Mucosa of descending colon (tissue), 3 donors: ENCODE measurements at places on chromosomes 3 and 15.

DNA sequence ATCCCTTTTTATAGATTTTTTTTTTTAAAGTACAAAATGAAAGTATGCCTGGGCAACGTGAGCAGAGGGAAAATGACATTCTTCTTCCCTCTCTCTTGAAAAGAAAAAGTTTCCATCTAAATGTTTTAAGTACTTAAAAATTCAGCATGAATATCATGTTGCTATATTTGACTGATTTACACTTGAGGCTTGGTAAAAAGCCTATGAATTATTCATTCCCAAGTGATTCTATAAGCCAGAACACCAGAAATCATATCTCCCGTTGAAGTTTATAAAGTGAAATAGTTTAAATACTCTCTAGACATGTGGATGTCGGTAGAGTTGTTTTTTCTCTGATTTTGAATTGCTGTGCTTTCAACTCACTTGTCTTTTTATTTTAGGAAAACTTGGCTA lies 276.2 kb upstream of the RARB start:
- DNase-seq = no peak

GRCh38 chr3:131543714-131544113 lies 40.9 kb upstream of the MRPL3 start:
- peak; percentile 41 for DNase-seq

DNA sequence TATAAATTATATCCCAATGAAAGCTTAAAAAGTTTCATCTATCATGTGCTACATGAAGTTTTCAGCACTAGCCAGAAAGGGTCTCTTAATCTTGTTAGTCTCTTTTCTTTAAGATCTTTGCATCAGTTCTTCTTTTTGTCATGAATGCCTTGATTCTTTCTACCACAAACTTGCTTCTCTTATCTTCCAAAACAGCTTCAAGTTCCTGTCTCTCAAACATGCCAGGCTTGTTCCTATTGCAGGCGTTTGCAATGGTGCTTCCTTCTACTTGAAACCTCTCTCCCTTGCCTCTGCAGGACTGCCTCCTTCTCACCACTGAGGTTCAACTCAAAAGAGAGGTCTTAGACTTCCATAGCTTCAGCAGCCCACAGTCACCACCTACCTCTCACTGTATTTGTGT lies 104.3 kb upstream of the FRMD4B start:
- no peak for DNase-seq

DNA sequence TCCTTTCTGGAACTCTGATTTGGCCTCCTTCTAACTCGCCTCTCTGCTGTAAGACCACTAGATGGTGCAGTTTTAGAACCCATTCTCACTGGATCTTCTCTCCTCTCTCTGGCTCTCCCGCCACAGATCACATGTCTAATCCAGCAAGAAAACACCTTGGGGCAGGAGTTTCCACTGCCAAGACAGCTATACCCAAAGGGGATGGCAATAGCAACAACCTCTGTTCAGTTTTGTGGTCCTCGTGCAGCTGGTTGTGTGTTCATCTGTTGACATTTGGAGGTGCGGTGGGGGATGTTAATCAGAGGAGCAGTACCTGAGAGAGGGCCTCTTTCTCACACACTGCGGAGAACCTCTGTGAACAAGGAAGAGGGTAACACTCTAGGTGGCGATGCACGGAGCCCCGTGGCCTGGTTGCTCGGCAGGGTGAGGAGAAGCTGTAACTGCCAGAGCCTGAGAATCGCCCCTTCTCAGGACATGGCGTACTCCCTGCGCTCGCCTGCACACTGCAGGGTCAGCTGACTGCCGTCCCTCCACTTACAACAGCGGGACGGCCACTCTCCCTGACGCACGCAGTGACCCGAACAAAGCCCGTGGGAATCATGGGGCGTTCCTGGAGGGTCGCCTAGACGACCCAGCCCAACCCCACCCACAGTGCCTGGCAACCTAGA lies at the start of gene TEX55:
TSS of gene TEX55 (plus strand) at position 666 of the 668 bp plus-strand sequence. CDS start 25 bp downstream, outside the sequence.
- no peak for DNase-seq

- no peak for DNase-seq
Measured at GRCh38 chr3:149180057-149180573, 41.5 kb downstream of the CP start.

DNA sequence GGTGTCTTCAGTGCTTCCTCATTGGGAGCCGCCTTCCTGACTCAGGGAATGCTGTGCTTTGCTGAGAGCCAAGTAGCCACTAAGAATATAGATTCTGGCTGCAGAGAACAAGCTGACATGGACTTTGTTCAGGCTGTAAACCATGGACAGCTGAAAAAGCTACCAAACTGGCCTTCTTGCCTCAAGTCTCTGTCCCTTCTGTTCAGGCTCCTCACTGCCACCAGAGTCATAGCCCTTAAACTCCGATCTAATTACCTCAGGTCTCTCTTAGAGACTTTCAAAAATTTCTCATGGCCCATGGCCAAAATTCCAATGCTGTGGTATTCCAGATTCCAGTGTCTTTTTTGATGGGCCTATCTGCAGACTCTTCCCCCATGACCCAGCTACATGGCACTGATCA lies 19.4 kb upstream of the PTX3 start:
- no peak for DNase-seq

DNA sequence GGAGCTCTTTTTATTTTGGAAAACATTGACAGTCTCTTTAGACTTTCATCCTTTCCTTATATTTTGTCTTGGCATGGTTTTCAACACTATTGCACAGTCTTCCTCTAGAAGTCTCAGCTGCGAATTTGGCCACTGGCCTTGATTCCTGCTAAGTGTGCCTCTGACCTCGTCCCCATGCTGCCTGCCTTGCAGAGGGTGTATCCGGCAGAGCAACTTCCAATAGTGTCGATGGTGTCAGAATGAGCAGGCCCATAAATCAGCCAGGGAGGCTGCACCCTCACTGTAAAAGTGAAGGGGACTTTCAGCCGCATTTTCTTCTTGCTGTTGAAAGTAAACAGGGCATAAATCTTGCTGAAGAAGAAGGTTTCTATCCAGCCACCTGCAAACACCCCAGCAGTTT lies 336.7 kb upstream of the TRIM42 start:
- no peak for DNase-seq

DNA sequence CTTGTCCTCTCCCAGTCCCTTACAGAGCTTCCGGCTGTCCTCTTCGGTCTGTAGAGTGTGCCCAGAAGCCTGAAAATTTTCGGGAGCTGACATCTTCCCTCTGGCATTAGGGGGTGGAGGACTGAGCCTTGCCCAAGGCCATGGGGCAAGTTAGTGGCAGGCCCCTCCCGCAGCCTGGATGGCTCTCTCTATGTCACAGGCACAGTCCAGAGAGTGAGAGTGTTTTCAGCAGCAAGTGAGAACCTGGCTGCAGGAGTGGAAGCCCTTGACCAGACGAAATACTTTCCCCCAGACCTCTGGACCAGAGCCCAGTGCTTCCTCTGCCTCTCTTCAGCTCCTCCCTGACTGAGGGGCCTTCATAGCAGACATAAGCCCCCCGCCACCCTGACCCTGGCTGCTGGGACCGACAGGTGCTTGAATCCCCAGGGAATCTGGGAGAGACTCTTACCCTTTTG lies 50.5 kb upstream of the SEC22A start:
- DNase-seq = no peak

DNA sequence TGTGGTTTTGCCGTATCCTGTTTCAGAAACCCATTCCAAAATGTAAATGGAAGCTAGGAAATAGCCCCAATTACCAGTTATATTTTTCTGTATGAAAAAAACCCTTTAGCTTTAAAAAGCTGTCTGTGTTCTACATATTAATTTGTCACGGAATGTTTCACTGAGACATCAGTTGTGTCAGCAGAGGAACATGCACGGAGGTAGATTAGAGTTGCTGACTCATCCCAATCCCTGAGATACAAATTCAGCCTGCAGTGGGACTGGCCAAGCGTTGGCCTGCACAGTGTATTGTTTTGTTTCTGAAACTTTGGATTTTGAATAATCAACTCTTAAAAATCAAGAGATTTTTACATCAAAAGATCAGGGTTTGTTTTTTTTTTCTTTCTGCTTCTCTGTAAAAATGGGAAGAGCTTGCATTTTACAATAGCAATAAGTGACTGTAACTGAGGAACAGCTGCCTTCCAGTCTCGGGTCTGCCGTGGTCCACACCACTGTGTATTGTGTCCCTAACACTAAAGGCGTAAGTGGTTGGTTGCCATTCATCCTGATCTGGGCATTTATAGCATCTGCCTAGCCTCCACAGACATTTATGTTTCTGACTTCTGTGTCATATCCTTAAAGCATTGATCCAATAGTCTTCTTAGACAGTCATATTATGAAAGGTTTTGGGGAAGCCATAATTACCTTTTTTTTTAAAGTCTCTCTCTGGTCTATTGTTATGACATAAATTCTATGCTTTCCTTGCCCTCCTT lies 218.1 kb downstream of the ADAMTSL3 start:
- no peak for DNase-seq

DNA sequence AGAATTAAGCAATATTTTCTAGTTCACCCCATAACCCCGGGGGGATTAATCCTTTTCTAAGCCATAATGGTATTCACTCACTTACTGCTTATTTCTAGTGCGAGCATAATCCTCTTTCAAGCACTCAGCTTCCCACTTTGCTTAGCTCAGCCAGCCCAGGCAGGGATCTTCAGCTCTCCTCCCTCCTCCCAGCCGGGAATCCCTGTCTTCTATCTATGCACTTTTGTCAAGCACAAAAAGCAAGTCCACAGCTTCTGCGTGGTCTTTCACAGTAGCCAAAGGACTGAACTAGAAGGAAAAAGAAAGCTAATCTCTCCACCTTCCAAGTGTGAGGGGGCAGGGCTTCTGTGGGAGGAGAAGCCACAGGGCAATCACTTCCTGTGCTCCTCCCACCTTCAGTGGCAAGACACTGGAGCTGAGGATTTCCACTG lies 62.8 kb downstream of the PEX5L start:
- DNase-seq = no peak

DNA sequence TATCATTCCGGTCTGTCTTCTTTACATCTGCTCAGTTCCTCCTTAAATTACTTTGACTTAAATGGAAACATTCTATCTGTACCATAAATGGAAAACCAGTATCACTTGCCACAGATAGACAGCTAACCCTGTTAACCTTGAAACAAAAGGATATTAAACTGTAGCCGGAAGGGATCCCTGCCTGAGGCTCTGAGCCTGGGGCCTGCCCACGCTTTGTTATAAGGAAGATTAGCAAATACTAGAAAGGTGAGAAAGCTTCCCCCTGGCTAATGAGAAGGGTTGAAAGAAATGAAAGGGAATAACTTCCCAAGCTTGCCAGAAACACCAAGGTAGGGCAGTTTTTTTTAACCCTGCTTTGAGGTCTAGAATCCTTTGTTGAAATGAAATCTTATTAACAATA lies 927.6 kb downstream of the FHIT start:
- no peak for DNase-seq

- DNase-seq = no peak
Measured at GRCh38 chr15:55381595-55381994, 26.6 kb downstream of the CCPG1 start.

DNA sequence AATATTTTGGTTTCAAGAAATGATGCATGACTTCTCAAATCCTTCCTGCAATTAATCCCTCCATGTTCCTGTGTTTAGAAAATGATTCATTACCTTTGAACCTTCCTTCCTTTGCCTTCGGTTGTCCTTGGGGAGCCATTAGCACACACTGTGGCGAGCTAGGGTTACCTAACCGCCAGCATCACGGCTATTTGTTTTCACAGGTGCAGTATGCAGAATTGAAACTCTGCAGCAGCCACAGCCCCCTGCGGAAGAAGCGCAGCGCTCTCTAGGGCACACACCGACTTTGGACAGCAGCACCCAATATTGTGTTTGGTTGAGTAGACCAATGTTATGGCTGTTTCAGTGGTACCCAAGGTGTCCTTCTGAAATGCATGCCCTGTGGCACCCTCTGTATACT lies 247.4 kb downstream of the MCTP2 start:
- no peak for DNase-seq

- peak; percentile 78 for DNase-seq
Measured at GRCh38 chr3:71069797-71070196, 513.7 kb downstream of the FOXP1 start.

- DNase-seq = no peak
Measured at GRCh38 chr15:27479296-27480140, 508.5 kb downstream of the GABRG3 start.

- DNase-seq = no peak
Measured at GRCh38 chr15:74696808-74697207, 984 bp upstream of the EDC3 start.

DNA sequence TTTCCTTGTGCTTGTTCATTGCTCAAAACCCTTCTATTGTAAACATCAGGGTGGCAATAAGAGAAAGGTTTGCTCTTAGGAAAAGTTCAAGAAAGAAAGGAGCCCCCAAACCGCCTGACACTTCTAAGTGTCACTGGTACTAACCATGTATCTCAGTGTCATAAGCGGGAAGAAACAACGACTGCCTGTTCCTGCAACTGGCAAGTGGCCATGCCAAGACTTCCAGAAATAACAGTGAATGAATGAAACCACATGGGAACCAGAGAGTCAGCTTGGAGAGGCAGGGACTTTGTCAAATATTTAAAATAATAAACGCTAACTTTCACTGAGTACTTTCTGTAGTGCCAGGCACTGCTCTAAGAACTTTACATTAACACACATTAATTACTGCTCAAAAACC lies 1.1 kb downstream of the PLSCR2 start:
- DNase-seq = no peak

- DNase-seq = no peak
Measured at GRCh38 chr3:157786618-157787017, 283.4 kb upstream of the VEPH1 start.

- DNase-seq = no peak
Measured at GRCh38 chr15:35281515-35281914, 196.4 kb upstream of the NANOGP8 start.

DNA sequence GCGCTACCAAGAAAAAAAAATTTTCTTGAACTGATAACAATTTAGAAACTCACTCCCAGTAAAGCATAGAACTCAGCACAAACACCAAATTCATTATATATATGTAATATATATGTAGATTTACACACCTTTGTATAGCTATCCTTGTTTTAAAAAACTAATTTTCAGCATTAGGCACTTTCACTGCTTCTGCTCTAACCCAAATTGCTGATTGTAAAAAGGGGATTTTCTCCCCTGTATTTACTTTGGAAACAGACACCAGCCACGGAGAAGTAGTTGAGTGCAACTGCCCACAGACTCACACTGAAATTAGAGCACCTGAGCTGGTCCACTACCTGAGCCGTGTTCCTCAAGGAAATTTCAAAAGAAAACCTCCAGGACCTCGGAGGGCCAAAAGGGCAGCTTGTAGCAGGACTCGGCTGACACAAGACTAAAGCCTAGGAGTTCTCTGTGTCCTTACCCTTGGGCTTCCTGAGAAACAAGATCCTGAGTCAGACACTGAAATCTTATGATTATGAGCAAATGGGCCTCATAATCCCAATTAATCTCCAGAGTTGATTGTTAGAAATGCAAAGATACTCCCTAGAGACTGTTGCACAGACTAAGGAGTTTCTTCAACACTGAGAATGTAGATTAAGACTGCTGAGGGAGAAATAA lies 106.0 kb downstream of the TNIK start:
- no peak for DNase-seq

- no peak for DNase-seq
Measured at GRCh38 chr3:1499694-1500093, 406.9 kb downstream of the CNTN6 start.

- DNase-seq = no peak
Measured at GRCh38 chr3:9122732-9123364, 126.6 kb downstream of the SRGAP3 start.

- no peak for DNase-seq
Measured at GRCh38 chr15:36658312-36658711, 78.9 kb downstream of the CDIN1 start.

GRCh38 chr3:31247850-31248562 lies 284.7 kb upstream of the STT3B start:
- no peak for DNase-seq

- no peak for DNase-seq
Measured at GRCh38 chr3:177596248-177596815, 399.1 kb upstream of the TBL1XR1 start.
